ENCODE measurements at places on chromosomes 3 and 15. TPM values are rescaled to one million over a fixed set of nuclear protein-coding genes. Genes with fewer than 3 reads are reported as not detected.

Gene MAP4
- total RNA-seq = 83.9 TPM

Gene SPINT1
- 0.56 TPM for total RNA-seq

Gene LRRC31
- total RNA-seq = not detected

Gene ECE2
- total RNA-seq = not detected

Gene PPP1R14D
- not detected for total RNA-seq

Gene WDR5B
- 3.2 TPM for total RNA-seq

Gene ATP2B2
- not detected for total RNA-seq

Gene GUCA1C
- not detected for total RNA-seq

Gene DNAH12
- total RNA-seq = under 0.01 TPM

Gene ZBTB47
- 16.2 TPM for total RNA-seq

Gene BCHE
- total RNA-seq = 0.09 TPM

Gene SENP2
- total RNA-seq = 40.1 TPM

Gene CEMIP
- total RNA-seq = 0.27 TPM

Gene CAV3
- total RNA-seq = not detected

Gene SERINC4
- total RNA-seq = not detected

Gene TTC21A
- 1.8 TPM for total RNA-seq

Gene TEX55
- not detected for total RNA-seq

Gene MYZAP
- total RNA-seq = 4.2 TPM

Gene XYLB
- total RNA-seq = 3.5 TPM

Gene PLSCR2
- 0.18 TPM for total RNA-seq

Gene AQR
- 21.6 TPM for total RNA-seq

Gene GATM
- 0.28 TPM for total RNA-seq

Gene CPNE9
- total RNA-seq = not detected

Gene CCDC71
- 15.2 TPM for total RNA-seq

Gene IL20RB
- 0.54 TPM for total RNA-seq

Measured in endothelial cell of coronary artery (primary cell).